ENCODE measurements at places on chromosomes 5 and 9.

- no peak for DNase-seq
These were observed 158.6 kb upstream of the GNA14 start for GRCh38 chr9:77806741-77807140.

- DNase-seq = peak; percentile 44
These were observed 38.9 kb downstream of the CDH6 start for GRCh38 chr5:31232273-31232888.

DNA sequence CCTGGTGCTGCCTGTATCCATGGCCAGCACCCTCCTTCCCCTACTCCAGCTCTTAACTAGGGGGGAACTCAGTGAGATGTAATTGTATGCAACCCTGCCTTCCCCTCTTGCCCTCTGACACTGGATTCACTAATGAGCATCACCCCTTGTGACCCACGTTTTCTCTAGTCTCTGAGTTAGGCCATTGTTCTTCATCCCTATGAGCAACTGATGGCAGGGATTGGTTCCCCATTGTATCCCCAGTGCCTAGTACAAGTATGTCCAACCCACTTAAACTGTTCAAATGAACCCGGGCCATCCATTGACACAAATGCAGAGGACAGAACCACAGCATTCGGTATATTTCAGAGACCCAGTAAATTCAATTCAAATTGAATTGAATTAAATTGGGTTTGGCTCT, 77.6 kb upstream of the ASTN2 start:
- no peak for DNase-seq

GRCh38 chr5:168829922-168830417, 250.8 kb upstream of the PANK3 start:
- DNase-seq = no peak

- DNase-seq = no peak
These were observed 1262.0 kb upstream of the DMAC1 start for GRCh38 chr9:9061627-9062026.

- no peak for DNase-seq
These were observed 13.9 kb downstream of the STC2 start for GRCh38 chr5:173314166-173314952.

- DNase-seq = no peak
These were observed 328.8 kb downstream of the GADD45G start for GRCh38 chr9:89933578-89933977.

GRCh38 chr5:114311968-114312367, 49.9 kb upstream of the KCNN2 start:
- DNase-seq = no peak

GRCh38 chr5:77167695-77168121, 42.8 kb upstream of the PDE8B start:
- DNase-seq = no peak

- no peak for DNase-seq
These were observed 12.0 kb upstream of the CTSL start for GRCh38 chr9:87713988-87714330.

- DNase-seq = no peak
These were observed 12.5 kb upstream of the LPAR1 start for GRCh38 chr9:111050819-111051218.

- no peak for DNase-seq
These were observed 159.8 kb upstream of the HMHB1 start for GRCh38 chr5:143652108-143652700.

DNA sequence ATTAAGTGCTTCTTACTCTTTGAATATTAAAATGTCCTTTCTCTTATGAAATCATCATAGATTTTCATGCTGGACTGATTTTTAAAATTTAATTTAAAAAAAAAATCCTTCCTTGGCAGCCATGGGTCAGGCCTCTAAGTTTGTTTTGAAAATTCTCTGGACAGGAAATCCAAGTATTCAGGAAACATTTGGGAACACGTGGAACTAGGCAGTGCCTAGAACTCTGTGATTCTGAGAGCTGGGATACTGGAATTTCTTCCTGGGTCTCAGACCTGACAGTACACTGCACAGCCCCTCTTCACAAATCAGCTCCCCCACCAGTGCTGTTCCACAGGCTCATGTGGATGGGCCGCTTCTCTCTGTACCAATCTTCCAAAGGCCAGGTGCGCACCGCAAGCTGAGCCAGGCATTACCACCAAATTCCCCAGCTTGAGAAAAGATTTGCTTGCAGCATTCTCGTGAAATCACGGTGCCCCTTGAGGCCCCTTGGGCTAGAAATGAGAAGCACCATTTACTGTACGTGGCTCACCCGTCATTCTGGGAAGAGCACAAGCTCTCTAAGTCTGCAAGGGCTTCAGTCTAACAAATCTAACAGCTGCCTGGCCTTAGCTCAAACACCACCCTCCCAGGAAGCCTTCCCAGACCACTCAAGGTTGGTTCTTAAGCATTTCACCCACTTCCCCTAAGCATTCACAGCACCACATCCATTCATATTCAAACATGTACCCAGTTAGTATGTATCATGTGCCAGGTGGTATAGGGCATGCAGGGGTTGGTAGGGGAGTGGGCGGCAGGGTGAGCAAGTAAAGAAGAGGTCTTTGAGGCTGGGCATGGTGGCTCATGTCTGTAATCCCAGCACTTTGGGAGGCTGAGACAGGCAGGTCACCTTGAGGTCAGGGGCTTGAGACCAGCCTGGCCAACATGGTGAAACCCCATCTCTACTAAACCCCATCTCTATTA, 26.5 kb downstream of the B4GALT1 start:
- no peak for DNase-seq

DNA sequence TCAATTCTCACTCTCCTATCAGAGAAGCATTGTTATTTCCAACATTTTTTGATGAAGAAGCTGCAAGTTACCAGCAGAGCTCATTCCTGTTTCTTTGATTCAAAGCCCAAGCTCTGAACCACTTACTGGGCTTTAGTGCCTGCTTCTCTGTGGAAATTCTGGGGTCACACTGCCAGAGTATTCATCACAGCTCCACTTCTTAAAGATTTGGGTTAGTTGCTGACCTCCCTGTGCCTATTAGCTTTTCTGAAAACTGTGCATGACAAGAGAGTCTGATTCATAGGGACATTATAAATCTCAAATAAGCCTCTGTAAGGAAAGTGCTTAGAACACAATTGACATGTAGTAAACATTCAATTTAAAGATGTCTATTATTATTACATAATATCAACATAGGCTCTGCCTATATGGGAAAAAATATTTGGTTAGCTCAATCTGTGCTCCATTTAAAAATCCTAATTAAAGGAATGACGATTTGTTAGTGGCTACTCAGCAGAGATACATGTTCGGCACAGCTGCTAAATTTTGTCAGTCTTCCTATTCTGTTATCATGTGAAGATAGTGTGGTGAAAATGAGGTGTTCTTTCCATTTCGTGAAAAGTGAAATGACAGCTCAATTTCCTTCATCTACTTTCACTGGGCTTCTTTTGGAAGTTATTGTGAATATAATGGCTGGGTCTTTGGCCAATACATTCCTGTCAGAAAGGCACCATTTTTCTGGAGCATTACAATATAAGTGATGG, 293.0 kb downstream of the KCTD16 start:
- DNase-seq = no peak

GRCh38 chr5:2415678-2416077, 335.8 kb downstream of the IRX2 start:
- no peak for DNase-seq

DNA sequence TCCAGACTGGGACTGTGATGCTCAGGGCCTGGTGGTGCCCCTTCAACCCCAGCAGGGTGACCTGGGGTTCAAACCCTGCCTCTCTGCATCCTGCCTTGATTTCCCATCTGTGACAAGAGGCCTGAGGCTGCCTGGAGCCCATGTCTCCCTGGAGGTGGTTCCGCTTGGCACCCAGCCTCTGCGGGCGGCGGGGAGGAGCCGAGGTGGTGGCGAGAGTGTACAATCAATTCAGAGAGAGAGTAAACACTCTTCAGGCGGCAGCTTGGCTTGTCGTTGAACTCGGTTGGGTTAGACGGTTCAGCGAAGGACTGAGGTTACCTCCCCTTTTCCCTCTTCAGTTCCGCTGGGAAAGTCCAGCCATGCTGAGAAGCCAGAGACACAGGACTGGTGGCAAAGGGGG, 39.3 kb downstream of the NTNG2 start:
- no peak for DNase-seq

- no peak for DNase-seq
These were observed 93.9 kb upstream of the PRLR start for GRCh38 chr5:35324201-35324600.

- no peak for DNase-seq
These were observed 114.5 kb downstream of the PALM2AKAP2 start for GRCh38 chr9:109894473-109894872.

- DNase-seq = no peak
These were observed 283.4 kb downstream of the NFIB start for GRCh38 chr9:14030375-14031059.

DNA sequence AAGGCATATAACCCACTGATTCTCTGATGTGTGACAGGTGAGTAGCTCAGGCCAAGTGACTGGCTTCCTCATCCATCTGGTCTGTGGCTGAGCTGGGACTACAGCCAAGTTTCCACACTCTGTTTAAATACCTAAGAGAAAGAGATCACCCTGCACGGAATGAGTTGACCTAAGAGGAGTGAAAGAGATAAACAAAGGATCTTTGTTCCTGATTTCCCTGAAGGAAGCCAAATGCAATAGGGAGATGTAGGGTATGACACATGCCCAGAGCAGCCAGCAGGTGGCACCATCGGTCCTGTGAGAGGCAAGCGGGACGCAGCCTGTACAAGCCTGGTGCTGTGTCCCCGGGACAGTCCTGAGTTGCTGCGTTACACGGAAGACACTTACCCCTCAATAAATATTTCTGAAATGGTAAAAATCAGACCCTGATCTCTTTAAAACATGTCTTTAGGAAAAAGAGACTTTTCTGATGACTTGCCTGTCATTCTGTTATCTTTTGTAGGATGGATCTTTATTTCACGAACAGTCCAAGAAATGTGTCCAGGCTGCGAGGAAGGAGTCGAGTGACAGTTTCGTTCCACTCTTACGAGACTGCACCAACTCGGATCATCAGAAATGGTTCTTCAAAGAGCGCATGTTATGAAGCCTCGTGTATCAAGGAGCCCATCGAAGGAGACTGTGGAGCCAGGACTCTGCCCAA, 41.1 kb downstream of the GALNT12 start:
- DNase-seq = peak; percentile 92

DNA sequence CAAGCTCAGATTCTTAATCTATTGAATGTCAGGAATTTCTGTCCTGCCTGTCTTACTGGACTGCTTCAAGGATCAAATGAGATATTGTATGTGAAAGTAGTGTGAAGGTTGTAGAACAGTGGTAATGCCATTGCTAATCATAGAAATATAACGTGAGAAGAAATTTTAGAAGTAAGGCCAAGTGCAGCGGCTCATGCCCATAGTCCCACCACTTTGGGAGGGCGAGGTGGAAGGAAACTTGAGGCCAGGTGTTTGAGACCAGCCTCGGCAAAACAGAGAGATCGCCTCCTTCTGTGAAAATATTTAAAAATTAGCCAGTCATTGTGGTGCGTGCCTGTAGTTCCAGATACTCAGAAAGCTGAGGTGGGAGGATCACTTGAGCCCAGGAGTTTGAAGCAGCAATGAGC, 5.1 kb upstream of the HSPA5 start:
- no peak for DNase-seq

DNA sequence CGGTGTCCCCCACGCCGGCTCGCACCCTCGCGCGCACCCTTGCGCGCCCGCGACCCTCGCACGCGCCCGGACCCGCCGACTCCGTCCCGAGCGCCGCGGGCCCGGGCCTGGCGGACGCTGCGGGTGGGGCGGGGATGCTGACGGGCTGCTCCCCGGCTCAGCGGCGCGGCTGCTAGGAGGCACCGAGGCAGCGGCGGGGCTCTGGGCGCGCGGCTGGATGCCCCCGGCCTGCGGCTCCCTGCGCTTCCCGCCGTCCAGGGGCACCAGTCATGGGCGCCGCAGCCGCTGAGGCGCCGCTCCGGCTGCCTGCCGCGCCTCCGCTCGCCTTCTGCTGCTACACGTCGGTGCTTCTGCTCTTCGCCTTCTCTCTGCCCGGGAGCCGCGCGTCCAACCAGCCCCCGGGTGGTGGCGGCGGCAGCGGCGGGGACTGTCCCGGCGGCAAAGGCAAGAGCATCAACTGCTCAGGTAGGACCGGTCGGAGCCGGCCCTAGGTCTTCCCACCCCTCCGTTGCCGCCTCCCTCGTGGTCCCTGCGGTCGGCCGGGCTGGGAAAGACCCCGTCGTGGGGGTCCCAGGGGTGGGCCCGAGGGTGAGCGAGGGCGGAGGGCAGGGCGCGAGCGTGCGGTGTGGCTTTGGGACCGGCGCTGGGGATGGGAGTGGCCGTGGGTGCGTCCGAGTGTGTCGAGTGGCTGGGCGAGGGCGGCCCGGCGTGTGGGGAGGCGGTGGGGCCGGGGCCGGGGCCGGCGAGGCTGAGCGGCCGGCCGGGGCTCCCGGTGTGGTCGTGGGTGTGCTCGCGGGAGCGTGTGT, 530 bp downstream of the TMEFF1 start:
- DNase-seq = peak; percentile 60

DNA sequence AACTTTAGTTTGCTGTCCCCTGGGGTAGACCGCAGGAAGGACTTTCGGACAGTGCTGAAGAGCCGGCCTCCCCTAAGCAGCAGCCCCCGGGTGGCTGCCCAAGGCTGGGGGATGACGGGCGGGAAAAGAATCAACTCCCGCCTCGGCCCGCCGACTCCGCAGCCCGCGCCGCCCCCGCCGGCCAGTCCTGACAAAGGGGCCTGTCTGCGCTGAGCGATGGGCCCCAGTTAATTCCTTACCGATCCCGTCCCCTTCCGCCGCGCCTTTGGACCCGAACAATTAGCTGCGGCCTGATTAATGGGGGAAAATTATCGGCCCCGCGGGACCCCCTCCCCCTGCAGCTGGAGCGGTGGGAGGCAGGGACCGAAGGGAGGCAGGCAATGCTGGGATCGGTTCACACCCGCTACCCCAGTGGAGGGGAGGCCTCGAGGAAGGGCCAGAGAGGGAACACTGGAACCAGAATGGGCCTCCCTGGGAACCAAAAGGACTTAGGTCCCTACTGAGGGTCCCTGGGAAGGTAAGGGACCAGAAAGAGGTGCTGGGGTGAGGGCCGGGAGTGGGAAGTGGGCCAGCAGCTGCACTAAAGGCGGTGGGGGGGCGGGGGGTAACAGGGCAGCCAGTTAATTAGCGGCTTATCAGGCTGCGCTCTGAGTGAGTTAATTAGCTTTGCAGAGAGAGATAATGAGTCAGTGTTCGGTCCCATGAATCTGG, 4.2 kb downstream of the ARID3C start:
- DNase-seq = no peak

- no peak for DNase-seq
These were observed 15.9 kb upstream of the RPL26L1 start for GRCh38 chr5:172943283-172943841.

- peak; percentile 30 for DNase-seq
These were observed 9.4 kb downstream of the FLT4 start for GRCh38 chr5:180639741-180640610.

GRCh38 chr5:153793699-153794098, 245.0 kb downstream of the FAM114A2 start:
- DNase-seq = no peak

DNA sequence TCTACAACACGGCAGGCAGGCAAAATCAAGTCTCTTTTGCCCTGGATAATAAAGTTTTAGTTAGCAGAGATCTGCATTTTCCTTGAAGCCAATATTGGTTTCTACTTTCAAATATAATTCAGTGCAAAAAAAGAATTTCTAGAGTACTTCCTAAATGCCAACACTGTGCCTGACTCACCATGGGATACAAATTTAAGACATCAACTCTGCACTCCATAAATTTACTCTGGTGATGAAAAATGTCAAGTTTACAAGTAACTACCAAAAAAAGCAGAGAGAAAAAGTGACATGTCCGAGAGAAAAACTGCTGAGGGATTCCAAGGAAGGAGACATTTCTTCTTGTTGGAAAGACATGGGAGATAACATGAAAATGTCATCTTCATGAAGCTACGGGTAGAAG, 119.7 kb downstream of the RAPGEF6 start:
- DNase-seq = no peak

All from WERI-Rb-1 (cell line).